Anterior cingulate cortex (tissue), 58 donors: ENCODE measurements at places on chromosomes 16 and 17.

DNA sequence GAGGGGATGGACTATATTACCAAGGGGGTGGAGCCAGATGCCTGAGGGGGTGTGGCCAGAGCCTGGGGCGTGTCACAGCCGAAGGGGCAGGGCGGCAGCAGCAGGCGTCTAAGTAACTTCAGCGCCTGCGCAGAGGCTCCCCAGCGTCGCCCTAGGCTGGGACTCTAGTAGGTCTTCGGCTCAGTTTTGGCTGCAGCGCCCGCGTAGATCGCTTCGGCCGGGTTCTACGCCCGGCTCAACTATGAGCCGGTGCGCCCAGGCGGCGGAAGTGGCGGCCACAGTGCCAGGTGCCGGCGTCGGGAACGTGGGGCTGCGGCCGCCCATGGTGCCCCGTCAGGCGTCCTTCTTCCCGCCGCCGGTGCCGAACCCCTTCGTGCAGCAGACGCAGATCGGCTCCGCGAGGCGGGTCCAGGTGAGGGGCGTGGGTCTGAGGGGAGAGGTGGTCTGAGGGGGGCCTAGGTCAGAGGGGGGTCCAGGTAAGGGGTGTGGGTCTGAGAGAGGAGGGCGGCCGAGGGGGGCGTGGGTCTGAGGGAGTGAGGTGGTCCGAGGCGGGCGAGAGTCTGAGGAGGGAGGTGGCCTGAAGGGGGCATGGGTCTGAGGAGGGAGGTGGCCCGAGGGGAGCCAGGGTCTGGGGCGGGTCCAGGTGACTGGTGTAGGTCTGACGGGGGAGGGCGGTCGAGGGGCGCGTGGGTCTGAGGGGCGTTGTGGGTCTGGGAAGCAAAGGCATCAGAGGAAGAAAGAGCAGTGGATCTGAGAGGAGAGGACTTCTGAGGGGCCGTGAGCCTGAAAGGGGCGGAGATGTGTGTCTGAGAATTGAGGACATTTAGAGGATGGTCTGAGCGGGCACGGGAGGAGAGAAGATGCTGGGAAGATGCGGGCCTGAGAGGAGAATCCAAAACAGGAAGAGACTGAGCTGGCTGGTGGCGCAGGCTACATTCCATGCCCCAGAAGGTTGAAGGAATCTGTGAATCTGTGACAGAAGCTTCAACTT is at the start of gene LPCAT2:
Gene LPCAT2, plus strand, starts transcription at position 132 of the 991 bp plus-strand sequence. Its CDS starts 110 bp downstream, at position 242.
- DNase-seq: peak; percentile 75

DNA sequence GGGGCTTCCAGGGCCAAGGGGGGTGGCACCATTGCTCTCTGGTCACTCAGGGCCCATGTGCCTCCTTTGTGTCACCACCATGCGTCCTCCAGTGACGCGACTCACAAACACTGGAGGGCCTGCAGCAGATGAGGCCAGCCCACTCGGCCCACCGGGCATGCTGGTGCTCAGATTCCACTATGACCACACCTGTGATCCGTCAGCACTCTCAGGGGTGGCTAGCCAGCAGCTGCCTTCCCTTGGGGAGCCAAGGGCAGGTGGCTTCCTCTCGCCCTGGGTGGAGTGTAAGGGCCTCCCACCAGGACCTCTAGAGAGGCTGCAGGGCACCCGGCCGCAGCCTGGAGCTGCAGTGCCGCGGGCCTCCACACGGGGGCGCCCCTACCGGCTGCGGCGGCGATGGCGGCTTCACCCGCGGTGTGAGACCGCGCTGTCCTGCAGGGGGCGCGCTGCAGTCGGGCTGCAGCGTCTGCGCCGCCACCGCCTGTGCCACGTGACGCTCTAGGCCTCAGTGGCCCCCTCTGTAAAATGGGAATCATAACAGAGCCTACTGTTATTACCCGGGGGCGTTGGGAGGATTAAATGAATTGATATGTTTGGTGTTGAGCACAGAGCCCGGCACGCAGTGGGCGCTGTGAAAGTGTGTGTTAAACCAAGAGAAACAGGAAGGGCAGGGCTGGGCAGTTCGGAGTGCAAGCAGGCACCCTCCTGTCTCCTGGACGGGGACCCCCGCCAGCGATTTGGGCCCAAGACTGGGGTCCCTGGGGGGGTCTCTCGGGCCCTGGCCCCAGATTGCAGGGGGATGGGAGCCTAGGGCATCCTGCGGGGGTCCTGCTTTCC is 192.4 kb upstream of the GSE1 start:
- DNase-seq: no peak

DNA sequence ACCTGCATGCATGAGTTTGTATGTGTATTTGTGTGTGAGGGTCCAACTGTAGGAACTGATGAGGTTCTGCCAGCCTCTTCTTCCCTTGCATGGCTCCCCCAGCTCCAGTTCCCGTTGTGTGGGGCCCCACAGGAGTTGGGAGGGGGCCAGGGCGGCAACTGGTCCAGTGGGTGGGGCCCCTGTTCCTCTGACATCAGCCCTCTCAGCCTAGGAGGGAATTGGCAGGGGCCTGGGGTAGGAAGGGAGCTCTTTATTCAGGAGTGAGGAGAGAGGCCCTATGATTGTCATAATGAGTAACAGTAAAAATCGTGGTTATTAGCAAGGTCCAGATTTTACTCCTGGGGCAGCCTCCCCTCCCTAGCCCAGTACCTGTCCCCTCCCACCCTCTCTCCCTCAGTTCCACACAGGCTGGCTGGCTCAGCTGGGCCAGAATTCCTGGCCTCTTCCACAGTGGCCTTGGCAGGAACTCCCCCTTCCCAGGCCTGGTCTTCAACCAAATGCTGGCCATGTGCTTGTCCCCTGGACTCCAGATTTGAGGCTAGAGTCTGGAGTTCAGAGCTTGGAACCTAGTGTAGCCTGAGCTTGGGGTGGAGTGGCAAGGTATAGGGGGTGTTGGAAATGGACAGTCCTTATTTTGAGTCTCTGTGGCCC is 18.9 kb downstream of the RARA start:
- no peak for DNase-seq

- no peak for DNase-seq
These were observed 18.2 kb upstream of the HLF start for GRCh38 chr17:55246583-55246982.

DNA sequence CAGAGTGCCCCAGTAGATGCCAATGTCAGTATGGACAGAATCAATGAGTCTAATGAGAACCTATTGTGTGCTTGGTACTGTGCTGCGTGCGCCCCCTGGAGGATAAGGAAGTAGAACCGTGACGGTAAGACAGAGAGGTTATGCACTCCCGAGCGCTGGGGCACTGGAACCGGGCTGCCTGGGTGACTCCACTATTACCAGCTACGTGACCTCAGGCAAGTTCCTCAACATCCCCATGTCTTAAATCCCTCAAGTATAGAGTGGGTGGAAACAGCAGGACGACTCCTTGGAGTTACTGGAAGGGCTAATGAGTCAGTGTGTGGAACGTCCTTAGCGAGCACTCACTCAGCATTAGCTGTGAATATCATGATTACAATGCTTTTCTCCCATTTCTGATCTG is 16.2 kb downstream of the CHST4 start:
- no peak for DNase-seq

GRCh38 chr16:30974348-30974747 is 10.7 kb upstream of the HSD3B7 start:
- DNase-seq: no peak

DNA sequence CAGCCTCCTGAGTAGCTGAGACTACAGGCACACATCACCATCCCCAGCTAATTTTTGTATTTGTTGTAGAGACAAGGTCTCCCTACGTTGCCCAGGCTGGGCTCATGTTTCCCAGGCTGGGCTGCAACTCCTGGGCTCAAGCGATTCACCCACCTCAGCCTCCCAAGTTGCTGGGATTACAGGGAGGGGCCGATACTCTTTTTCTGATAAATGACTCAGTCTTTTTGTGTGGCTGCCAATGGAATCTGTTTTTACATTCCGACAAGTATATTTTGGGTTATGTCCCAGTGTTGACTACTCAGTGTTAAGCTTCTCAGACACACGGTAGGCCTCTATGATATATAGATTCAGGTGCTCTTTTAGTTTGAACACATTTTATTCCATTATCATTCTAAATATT is 58.1 kb downstream of the SLFN11 start:
- DNase-seq: no peak

GRCh38 chr17:3035256-3035967 is 28.0 kb downstream of the OR1D5 start:
- DNase-seq: no peak

DNA sequence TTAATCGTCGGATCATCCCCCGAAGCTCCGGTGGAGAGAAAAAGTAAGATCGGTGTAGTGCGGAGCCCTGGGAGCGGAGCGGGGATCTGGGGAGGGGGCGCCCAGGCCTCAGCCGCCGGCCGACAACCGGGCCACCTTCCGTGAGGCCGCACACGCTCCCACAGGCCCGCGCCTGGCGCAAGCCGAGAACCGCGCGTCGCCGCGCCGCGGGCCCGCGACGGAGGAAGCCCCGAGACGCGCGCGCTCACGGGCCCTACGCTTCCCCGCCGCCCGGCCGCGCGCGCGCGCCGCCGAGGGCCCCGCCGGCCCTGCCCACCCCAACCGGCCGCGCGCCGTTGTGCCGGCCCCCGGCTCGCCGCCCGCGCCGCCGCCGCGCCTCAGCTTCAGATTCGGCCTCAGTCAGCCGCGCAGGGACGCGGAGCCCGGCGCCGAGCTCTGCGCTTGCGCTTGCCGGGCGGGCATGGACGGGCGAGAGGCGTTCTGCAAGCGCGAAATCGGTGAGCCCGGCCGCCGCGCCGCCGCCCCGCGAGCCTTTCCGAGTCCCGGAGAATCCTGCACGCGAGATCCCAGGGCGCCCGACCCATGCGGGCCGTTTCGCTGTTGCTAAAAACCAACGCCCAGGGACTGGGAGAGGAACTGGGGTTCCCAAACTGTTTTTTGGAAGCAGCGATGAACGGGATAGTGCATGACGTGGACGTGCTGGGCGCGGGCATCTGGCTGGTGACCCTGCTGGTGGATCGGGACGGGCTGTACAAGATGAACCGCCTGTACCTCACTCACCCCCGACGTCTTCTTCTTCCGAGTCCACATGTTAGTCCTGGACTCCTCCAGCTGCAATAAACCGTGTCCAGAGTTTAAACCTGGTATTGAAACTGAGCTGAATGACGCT is 28.0 kb upstream of the LRRC37A start:
- peak; percentile 74 for DNase-seq

- no peak for DNase-seq
These were observed 5.2 kb downstream of the B9D1 start for GRCh38 chr17:19357351-19357750.

- no peak for DNase-seq
These were observed 3.9 kb downstream of the SPSB3 start for GRCh38 chr16:1778200-1779179.

DNA sequence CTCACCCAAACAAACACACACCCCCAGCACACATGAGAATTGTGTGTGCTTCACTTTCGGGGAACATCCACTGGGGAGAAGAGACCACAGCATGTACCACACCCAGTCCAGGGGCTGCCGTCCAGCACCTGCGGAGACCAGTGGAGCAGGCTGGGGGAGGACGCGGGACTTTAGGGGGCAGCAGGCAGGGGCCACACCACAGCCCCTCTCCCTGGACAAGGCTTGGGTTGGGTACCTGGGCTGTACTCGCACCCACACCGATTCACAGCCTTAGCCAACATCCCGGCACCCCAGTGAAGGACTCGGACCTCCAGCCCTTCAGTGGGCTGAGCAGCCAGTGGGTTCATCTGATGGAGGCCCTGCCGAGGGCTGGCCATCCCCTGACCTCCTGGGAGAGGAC is 63.3 kb downstream of the RBFOX3 start:
- no peak for DNase-seq

GRCh38 chr16:89038221-89038721 is 55.4 kb upstream of the ACSF3 start:
- no peak for DNase-seq

GRCh38 chr17:48180842-48181629 is 73.5 kb downstream of the SNX11 start:
- DNase-seq: no peak

DNA sequence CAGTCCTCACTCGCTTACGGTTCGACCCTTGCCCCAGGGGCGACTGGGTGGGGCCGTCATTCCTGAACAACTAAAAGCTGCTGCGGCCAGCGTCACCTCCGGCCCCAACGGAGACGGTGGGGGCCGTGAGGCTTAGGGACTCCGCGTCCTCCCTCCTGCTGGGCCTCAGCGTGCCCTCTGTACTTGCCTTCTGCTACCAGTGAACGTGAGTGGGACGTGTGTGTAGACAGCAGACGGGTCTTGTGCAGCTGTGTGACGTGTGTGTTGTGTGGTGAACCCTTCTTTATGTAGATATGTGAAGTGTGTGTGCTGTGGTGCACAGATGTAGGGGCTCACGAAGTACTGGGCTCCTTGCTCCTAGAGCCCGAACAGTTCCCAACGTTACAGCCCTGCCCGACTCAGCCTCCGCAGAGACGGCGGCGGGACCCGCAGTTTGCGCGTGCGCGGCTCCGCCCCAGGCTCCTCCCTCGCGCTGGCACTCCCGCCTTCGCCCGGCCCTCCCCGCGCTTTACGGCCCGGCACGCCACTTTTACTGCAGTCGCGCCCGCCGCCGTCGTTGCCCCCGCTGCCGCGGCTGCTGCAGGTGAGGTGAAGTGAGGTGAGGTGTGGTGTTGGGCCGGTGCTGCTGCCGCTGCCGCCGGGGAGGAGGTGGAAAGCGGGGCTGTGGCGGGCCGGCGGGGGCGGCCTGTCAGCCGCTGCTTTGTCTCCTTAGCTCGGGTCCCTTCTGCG is at the start of gene PHAF1:
Gene PHAF1, plus strand, starts transcription at position 535 of the 729 bp plus-strand sequence. CDS start 235 bp downstream, outside the sequence.
- peak; percentile 92 for DNase-seq

- DNase-seq: no peak
These were observed 143.2 kb downstream of the NPIPB5 start for GRCh38 chr16:22653876-22654275.

GRCh38 chr17:74754832-74755231 is 6.4 kb downstream of the NHERF1 start:
- DNase-seq: no peak

GRCh38 chr17:82661717-82662683 is 13.8 kb upstream of the WDR45B start:
- DNase-seq: no peak

GRCh38 chr17:45302649-45303173 is 14.1 kb downstream of the MAP3K14 start:
- DNase-seq: peak; percentile 47

GRCh38 chr16:28219282-28219681 is 7.5 kb upstream of the XPO6 start:
- DNase-seq: no peak

DNA sequence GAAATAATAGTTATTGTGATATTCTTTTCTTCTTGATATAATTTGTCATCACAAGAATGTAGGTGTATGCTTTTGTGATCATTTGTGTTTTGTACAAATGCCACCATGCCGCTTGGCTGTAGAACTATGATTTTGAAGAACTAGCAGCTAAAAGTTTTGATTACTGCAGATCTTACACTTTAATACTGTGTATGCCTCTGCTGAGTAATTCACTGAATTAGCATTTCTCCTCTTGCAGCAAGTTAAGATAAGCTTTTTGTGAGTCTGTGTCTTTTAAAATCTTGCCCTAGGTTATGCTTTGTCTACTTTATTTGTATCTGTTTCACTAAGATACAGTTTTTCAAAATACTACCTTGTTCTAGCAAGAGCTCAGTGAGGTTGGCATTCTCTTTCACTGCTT is 326.5 kb upstream of the TBX2 start:
- no peak for DNase-seq

- no peak for DNase-seq
These were observed 84.1 kb downstream of the TOX3 start for GRCh38 chr16:52462816-52463215.

GRCh38 chr17:31532081-31532480 is 140.6 kb downstream of the RAB11FIP4 start:
- DNase-seq: no peak
